ENCODE measurements at places on chromosomes 4 and X. TPM values are rescaled to one million over a fixed set of nuclear protein-coding genes. Genes with fewer than 3 reads are reported as not detected.

Gene PARM1
- total RNA-seq, result 1.0 TPM

Gene DDIT4L
- 0.38 TPM for total RNA-seq

Gene TRIM60
- not detected for total RNA-seq

Gene PRSS12
- 15.3 TPM for total RNA-seq

Gene ADRA2C
- total RNA-seq, result 0.99 TPM

Gene FRMD7
- 0.34 TPM for total RNA-seq

Gene ERAS
- total RNA-seq, result not detected

Gene SSX2
- total RNA-seq, result not detected

Gene SERTM2
- not detected for total RNA-seq

Gene NAA11
- total RNA-seq, result not detected

Gene GRID2
- total RNA-seq, result not detected

Gene RNF128
- total RNA-seq, result not detected

Gene FHIP1A
- total RNA-seq, result 1.7 TPM

Gene PCDH7
- 72.3 TPM for total RNA-seq

Gene ARHGAP6
- 0.48 TPM for total RNA-seq

Gene TRPC5OS
- total RNA-seq, result not detected

Gene BTC
- 0.41 TPM for total RNA-seq

Gene PDE5A
- total RNA-seq, result 17.0 TPM

Gene ANAPC4
- total RNA-seq, result 23.3 TPM

Gene SPATA4
- not detected for total RNA-seq

Gene FAM47E
- 0.73 TPM for total RNA-seq

Gene MAGEC3
- total RNA-seq, result not detected

Gene NPY5R
- not detected for total RNA-seq

Gene CLDN34
- not detected for total RNA-seq
